ENCODE measurements at places on chromosomes 2 and 18.

DNA sequence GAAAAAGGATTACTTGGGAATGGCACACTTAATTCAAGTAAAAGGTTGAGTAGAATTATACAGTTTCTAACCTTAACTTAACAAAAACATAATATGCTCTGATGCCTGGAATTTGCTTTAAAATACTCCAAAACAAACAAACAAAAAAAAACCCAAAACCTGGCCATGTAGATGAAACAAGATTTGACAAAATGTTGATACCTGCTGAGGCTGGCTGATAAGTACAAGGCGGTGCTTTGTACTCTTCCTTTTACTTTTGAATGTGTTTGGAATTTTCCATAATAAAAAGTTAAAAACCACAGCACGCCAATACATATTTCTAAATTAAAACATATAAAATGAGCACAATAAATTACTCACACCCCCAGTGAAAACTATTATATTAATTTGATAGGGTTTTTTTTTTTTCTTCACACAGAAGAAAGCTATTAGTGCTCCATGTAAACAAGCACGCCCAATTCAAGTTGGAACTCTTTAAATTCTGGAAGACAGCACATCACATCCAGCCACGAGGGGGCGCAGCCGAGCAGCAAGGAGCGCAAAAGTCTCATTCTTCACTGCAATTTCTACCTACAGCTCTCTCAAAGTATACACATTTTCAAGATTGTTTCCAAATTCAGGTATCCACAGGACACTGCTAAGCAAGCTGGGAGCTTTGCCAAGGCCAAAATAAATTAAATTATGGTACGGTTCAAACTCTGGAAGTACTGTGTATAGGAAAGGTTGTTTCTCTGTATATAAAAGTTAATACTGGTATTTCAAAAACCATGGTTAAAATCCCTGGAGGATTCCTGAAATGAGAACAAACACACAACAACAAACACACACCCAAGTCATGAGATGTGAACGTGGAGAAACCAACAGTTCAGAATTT is 7.5 kb downstream of the SERTAD2 start:
- peak; percentile 91 for DNase-seq

DNA sequence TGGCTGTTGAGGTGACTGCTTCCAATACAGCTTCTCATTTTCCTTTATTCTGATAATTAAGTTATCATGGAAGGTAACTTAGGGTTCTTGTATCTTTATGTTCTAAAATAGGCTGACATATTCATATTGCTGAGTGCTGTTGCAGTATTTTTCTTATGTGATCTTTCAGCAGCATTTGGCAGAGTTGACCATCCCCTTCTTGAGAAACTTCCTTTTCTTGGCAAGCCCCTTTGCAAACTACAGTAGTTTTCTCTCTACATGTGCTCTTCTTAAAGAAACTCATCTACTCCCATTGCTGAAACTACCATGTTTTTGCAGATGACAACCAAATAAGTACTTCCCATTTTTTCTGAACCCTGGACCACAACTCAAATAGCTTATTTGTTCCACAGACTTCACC is 476.5 kb upstream of the TRIB2 start:
- no peak for DNase-seq

GRCh38 chr18:11658989-11659388 is 30.1 kb upstream of the GNAL start:
- DNase-seq, result no peak

- no peak for DNase-seq
Measured at GRCh38 chr2:51516667-51517066, 484.7 kb upstream of the NRXN1 start.

GRCh38 chr18:74148543-74149070 is 284 bp downstream of the TIMM21 start:
- no peak for DNase-seq

GRCh38 chr2:18067588-18068384 is 189.3 kb downstream of the KCNS3 start:
- no peak for DNase-seq

- no peak for DNase-seq
Measured at GRCh38 chr18:45155526-45155925, 459.8 kb upstream of the SLC14A2 start.

GRCh38 chr18:64777556-64777955 is 628.7 kb upstream of the LINC00305 start:
- DNase-seq, result no peak

- DNase-seq, result no peak
Measured at GRCh38 chr2:166449439-166449838, 44.6 kb downstream of the SCN7A start.

GRCh38 chr18:37207343-37207742 is 358.3 kb downstream of the CELF4 start:
- no peak for DNase-seq

DNA sequence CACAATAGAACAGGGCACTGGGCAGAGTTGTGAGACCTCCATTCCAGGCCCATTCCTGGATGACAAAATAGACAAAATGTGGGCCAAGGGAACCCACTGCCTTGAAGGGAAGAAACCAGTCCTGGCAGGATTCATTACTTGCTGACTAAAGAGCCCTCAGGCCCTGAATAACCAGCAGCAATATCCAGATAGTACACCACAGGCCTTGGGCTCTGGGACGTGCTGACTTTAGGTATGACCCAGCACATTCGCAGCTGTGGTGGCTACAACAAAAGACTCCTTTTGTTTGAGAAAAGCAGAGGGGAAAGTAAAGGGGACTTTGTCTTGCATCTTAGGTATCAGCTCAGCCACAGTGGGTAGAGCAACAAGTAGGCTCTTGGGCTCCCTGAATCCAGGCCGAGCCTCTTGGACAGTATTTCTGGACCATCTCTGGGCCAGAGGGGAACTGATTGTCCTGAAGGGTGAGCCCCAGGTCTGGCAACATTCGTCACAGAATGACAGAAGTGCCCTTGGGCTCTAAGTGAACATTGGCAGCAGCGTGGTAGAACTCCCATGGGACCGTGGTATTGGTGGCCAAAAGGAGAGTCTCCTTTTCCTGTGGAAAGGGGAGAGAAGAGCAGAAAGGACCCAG is 89.9 kb upstream of the CD226 start:
- no peak for DNase-seq

DNA sequence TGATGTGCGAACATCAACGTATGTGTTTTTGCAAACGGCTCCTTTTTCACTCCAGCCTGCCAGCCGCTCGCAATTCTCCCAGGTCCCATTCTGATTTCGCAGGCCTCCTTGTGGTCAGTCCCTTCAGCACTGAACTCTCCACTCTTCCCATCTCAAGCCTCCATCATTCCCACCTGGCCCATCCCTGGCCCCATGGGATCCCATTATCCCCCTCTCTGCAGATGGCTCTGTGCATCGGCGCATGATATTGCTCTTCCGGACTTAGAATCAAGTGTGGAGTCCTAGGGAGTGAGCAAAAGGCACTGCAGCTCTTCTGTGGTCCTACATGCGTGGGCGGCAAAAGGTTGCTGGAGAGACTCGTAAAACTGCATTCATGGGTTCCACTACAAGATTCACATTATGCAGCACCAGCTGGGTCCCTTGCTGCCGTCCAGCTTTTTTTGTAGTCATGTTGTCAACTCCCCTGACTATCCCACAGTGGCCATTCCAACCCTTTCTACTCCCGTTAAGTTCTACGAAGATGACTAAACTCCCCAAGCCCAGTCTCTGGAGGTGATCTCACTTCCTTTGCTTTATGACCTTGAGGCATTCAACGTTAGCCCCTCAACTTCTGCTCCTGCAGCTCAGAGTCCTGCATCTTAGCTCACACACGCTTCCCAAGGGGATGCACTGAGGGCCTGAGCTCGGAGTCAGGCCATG is 125.3 kb upstream of the NRP2 start:
- no peak for DNase-seq

DNA sequence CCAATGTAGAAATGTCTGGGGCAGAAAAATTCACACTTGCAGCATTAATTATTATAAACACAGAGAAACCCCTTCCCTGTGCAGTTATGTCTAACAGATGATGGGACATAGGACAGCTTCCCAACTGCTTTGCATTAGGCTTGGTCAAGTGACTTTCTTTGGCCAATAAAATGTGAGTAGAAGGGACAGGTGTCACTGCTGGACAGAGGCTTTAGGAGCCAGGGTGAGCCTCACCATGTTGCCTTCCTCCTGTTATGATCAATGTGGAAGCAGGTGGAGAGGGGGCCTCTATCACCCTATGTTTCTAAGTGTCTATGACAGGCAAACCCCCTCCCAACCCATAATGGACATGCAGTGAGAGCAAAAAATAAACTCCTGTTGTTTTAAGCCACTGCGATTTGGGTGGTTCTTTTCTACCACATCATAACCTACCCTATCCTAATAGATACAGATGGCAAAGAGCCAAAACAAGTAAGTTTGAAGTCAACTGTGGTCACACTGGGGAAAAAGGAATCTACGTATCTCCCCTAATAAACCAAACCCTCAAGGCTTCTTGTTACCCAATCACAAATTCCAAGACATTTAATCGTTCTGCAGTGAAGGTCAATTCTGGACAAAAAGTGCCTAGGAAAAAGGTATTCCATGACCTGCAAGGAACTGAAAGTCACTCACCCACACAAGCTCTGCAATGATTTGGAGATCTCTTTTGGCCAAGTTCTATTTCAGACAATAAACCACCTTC is 28.6 kb upstream of the POU3F3 start:
- DNase-seq, result no peak

- DNase-seq, result no peak
Measured at GRCh38 chr2:45944074-45944473, 292.6 kb downstream of the PRKCE start.

- DNase-seq, result no peak
Measured at GRCh38 chr2:220682616-220683015, 889.5 kb downstream of the EPHA4 start.

- no peak for DNase-seq
Measured at GRCh38 chr2:134581877-134582546, 136.8 kb downstream of the TMEM163 start.

- DNase-seq, result peak; percentile 61
Measured at GRCh38 chr18:623761-624620, 27.2 kb downstream of the CLUL1 start.

DNA sequence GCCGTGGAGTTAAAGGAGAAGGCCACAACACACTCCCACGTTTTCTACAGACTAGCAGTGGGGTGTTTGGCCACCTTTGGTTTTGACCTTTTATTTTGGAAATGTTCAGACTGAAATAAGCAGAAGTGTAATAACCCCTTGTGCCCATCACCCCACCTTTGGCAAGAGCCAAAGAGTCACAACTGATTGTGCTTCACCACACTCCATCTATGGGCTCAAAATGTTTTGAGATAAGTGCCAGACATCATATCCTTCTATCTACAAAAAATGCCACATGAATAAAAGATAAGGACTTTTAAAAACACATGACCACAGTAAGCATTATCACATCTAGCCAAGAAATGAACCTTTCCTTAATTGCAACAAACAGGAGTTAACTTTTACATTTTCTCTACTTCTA is 9.9 kb upstream of the GPR35 start:
- DNase-seq, result no peak

DNA sequence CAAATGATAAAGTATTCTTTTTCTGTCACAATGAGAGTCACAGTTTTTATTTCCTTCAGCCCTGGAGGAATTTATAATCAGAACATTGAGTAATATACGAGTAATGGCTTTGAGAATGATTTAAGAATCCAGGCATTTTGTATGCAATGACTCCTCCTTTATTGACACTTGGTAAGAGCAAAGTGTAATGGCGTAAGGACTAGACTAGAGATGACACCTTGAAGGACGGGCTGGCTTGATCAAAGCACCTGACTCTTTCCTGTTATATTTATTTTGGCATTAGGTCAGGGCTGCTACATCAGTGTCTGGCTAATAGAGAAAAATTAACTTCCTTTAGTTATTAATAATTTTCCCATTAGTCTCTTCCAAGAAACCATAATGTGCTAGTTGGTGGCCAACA is 482.4 kb upstream of the GCFC2 start:
- DNase-seq, result no peak

DNA sequence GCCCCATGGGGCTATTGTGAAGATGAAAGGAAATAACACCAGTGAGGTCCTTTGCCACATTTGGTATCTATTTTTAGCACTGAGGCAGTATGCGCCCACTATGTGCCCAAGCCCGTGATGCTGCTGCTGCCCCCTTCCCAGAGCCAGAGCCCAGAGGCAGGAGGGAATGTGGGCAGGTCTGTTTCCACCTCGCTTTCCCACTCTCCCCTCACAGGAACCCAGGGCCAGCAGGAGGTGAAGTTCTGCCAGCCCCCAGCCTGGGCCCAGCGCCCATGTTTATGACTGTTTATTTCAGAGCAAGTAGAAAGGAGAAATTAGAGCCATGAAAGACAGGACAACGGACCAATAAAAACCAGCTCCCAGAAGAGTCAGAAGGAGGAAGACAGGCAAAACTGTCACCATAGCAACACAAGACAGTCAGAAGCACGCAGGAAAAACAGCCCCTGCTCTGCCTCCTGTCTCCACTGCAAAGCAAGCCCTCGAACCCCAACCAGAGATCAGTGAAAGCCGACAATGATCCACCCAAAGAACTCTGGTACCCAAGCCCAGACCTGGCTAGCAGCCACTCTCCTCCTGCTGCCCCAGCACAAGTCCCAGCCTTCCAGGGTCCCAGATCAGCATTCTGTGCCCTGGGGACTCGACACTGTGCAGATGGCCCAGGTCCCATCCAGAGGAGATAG is 1.4 kb downstream of the CYRIA start:
- no peak for DNase-seq

DNA sequence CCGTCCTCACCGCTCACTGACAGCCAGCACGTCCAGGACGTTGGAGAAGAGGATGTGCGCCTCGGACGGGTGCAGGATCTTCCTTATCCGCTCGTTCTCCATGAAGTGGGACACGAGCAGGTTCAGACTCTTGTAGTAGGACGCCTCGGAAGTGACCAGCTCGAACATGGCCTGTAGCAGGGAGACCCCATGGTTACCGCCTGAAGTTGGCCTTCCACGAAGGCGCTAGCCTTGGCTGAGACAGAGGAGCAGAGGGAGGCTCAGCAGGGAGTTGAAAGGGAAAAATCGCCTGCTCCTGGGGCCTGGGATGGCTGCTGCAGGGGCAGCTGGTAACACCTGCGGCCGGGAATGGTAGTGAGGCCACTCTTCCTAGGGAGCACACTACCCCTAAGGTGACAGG is 24.7 kb downstream of the SNORC start:
- no peak for DNase-seq

DNA sequence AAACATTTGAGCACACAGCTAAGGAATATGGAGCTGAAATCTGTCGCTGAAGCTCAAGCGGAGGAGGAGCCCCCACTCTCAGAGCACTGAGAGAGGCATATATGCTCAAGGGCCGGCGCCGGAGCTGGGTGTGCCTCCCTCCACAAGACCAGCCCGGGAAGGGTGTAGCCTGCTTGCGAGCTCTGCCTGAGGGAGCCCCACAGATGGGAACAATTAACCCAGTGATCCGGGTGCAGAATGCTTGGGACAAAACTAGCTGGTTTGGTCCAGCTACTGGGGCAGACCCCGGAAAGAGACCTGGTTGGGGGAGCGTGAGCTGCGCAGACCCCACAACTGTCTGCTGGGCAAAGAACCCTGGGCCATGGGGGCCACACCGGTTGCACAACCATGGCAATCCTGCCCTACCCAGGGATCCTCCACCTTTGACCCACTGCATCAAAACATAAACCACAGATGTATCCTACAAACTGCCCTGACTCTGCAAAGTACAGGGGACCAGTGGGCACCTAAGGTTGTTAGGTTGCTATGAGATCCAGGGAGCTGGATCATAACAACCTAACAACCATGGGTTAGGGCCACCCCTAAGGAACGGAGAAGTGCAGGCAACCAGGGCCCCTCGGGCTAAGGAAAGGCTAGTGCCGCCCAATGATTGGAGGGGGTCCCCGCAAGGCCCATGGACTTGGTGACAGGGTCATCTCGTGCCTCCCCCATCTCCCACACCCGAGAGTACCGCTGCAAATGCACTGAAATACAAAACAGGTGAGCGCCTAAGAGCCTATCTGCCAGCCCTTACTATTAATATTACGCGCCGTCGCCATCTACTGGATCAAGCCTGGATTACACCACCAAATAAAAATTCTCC is 53.4 kb upstream of the SCN1A start:
- DNase-seq, result no peak

GRCh38 chr2:6993229-6993640 is 76.0 kb downstream of the RNF144A start:
- DNase-seq, result no peak

Measured in CD8-positive, alpha-beta T cell (primary cell).